HS-5 (cell line): ENCODE measurements at places on chromosomes 12 and 14.
A peak's percentile ranks its signal among the peaks of the same experiment; 100 is the strongest.

DNA sequence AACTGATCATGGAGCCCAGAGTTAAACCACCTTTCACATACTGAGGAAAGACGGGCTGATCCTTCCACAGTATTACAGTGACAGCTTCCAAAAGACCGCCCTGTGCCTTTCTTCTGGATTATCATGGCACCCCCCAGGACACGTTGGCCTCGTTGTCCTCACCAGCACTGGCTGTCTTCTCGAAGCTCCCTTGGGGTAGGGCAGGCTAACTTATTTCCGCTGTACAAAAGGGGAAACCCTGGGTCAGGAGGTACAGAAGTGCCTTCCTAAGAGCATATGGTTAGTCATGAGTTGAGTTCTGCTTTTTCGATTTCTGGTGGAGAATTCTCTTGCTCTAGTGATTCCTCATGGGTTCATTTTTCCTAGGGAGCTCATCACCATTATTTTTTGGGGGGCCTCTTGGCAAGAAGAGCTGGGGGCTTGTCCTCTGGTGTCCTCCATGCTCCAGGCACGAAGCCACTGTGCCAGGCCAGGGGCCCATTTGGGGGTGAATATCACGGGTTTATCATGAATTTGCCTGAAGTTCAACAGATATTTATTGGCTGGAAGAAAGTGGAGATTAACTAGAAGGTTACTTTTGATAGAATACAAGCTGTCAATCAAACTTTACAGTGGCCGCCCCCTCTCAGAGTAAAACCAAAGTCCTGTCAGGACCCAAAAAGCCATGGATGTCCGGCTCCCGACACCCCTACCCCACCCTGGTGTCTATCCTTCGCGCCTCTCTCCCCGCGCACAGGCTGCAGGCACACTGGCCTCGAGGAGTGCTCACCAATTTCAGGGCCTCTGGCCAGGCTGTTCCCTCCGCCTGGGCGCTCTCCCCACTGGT lies 8.8 kb upstream of the TRAF3 start:
- no peak for DNase-seq

GRCh38 chr14:23143911-23144310 lies 24.9 kb upstream of the CEBPE start:
- no peak for DNase-seq

DNA sequence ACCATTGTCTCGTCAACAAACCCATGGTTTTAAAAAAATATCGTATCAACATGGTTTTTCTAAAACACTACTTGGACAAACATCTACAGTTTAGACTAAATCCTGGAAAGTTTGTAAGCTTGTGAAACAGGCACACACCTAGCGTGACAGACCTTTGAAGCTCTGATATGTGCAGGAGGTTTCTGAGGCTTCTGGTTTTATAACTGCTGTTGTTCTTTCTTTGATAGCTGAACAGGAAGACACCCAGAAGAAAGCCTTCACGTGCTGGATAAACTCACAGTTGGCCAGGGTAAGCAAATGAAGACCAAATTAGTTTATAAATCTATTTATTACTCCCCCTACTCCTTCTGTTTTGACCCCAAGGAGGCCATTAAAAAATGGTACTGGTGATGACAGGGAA lies 87.6 kb downstream of the SYNE2 start:
- no peak for DNase-seq

- DNase-seq = no peak
Observed at GRCh38 chr14:92698393-92698792, 50.0 kb downstream of the LGMN start.

- no peak for DNase-seq
Observed at GRCh38 chr14:35556548-35556947, 22.6 kb downstream of the INSM2 start.

GRCh38 chr12:127343940-127344339 lies 923.0 kb upstream of the TMEM132C start:
- no peak for DNase-seq

- no peak for DNase-seq
Observed at GRCh38 chr12:123748661-123749060, 13.4 kb upstream of the DNAH10 start.

- no peak for DNase-seq
Observed at GRCh38 chr14:53788566-53788965, 168.1 kb downstream of the BMP4 start.

- no peak for DNase-seq
Observed at GRCh38 chr14:104752423-104752734, 568 bp upstream of the SIVA1 start.

DNA sequence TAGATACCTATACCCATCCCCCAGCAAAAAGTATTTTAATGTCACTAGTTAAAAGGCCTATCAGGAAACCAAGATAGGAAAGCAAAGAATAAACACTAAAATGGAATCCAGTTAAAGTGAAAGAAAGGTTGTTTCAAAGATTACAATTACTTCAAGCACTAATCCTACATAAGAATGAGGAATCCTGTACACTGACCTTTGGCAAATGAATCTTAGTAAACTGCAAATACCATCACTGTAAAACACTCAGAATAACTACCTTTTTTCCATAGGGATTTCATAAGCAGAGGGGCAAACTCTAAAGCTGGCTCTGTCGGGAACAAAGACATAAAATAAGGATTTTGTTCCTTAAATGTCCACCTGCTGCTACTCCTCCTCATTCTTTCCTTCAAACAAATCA lies 25.9 kb downstream of the CEP83 start:
- DNase-seq = no peak

- no peak for DNase-seq
Observed at GRCh38 chr12:61023231-61023630, 1237.0 kb upstream of the USP15 start.

DNA sequence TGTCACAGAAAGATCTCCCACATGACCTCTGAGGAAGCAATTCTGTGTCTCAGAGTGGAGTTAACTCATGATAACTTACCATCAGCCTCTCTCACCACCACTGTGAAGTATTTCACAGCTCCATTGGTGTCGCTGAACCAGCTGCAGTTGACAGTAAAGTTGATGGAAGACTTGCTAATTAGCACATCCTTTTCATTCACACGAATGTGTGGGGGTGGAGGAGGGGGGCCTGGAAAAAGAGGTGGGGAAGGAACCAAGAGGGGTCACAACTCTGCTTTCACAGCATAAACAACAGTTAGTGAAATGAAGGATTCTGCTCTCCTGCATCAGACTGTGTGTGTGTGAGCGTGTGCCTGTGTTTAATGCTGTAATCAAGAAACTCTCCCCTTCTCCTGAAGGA lies 82.1 kb downstream of the PTPRB start:
- no peak for DNase-seq

GRCh38 chr14:32366256-32366879 lies 37.3 kb downstream of the AKAP6 start:
- DNase-seq = no peak

DNA sequence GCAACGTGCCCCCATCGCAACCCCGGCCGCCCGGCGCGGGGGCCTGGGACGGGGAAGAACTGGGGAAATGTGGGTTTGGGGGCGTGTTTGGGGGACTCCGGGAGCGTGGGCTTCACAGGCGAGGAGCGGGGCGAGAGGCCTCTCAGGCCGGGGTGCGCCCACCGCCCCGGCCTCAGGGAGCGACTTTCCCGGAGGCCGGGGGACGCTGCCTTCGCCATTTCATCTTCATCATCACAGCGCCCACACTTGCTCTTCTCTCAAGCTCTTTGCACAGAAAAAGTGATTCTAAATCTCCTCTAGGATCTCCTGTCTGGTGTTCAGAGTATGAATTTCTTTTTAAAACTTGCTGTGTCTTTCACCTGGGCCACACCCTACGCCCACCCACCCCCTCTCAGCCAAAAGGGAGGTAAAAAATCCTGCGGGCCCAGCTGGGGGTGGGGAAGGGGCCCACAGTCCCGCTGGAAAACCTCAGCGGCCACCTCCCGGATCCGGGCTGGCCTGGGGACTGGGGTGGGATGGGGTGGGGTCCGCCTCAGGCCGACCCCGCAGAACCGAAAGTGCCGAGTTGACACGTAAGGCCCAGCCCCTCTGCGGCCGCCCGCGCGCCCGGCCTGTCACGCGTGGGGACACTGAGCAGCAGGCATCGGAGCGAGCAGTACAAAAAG lies 7.4 kb downstream of the CDKN1B start:
- DNase-seq = no peak

DNA sequence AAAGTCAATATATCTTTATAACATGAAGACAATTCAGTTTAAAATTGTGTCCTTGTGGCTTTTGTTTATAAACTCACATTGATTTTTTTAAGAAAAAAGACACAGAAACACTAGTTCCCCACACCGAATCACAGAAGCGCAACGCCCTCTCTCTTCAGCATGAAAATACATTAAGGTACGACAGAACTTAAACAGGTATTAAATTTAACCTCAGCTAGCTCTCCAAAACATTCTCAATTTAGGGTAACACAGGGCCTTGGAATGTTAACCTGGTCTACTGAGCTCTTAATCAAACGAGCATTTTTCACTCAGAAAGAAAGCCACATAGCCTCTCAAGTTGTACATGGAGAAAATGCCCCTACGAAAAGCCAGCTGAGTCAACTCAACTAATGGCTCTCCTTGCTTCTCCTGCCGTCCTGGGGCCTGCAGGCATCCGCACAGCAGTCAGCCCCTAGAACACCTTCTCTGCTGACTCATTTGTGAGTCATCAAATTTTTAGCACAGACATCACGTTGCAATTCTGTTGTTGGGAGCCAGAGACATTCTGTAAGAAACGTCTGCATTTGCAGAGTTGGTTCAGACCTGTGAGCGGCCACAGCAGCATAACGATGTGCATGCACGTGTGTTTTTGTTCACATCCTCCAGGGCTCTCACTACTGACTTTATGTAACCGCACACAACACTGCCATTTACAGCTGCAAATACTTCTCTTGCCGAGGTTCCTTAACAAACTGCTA lies 141.6 kb downstream of the ITPR2 start:
- DNase-seq = peak; percentile 90

DNA sequence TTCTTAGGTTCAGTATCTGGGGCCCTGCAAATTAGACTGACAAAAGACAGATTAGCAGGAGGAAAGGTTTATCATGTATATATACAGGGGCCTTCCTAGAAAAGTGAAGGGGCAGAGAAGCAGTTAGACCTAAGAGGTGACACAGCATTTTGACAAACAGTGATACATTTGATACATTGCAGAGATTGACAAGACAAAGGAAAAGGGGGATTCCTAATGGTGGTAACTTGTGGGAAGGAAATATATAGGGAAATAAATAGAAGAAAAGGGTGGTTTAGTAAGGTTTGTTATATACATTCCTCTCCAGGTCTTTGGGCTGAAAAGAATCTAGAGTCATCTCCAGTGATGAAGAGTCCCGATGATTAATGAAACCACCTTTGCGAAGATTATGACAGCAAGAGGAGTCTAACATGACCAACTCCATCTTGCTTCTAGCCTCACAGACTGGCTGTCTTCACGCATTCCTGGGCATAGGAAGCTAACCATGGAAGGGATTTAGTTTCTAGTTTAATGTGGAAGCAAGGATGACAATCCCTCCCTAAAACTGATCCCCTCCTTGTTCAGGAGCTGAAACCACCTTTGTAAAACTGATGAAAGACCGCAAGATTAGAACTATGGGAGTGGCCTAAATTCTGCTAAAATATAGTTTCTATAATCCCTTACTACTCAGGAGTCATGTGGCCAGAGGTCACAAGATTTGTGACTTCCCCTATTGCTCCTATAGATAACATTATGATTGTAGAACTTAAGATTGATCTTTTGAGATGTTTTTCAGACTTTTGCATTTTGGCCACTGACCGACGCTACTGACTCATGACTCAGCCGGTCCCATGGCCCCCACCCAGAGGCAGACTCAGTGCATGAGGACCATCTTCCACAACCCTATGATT lies 31.1 kb upstream of the CPM start:
- no peak for DNase-seq

DNA sequence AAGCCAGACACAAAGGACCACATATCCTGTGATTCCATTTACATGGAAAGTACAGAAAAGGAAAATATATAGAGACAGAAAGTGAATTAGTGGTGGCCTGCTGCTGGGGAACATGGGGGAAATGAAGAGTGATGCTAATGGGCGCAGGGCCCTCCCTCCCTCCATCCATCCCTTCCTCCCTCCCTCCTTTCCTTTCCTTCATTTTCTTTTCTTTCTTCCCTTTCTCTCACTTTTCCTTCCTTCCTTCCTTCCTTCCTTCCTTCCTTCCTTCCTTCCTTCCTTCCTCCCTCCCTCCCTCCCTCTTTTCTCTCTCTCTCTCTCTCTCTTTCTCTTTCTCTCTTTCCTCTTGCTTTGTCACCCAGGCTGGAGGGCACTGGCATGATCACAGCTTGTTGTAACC lies 37.3 kb downstream of the ARL6IP4 start:
- no peak for DNase-seq

- no peak for DNase-seq
Observed at GRCh38 chr12:125687820-125688219, 622.6 kb downstream of the AACS start.

GRCh38 chr12:65798918-65799317 lies 25.4 kb upstream of the HMGA2 start:
- DNase-seq = no peak

DNA sequence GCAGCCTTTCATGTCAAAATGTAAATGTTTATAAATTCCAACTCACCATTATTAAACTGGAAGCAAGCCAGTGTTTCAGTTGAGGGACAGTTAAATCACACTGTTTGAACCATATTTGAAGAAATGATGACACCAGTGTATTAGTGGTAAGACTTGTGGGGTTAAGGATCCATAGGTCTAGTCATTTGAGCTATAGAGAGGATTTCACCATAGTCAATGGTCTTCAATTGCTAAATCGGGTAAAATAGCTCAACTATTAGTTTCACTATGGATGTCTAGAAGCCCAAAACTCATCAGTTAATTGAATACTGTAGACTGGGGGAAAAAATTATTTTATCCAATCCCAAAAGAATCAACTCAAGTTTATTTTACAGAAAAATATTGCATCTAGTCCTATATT lies 659.1 kb downstream of the NRXN3 start:
- DNase-seq = no peak
